NCI-H774 (cell line): ENCODE measurements at places on chromosomes 1 and 21.

GRCh38 chr1:67209521-67209920, 43.3 kb downstream of the IL23R start:
- DNase-seq: no peak

GRCh38 chr21:25967181-25967900, 203.2 kb downstream of the APP start:
- no peak for DNase-seq

DNA sequence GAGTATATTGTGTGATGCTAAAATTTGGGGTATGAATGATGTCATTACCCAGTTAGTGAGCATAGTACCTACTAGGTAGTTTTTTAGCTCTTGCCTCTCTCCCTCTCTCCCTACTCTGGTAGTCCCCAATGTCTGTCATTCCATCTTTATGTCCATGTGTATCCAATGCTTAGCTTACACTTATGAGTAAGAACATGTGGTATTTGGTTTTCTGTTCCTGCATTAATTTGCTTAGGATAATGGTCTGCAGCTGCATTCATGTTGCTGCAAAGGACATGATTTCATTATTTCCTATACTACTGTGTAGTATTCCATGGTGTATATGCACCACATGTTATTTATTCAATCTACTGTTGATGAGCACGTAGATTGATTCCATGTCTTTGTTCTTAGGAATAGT, 54.4 kb upstream of the NEGR1 start:
- no peak for DNase-seq

GRCh38 chr1:151546011-151546925, 6.2 kb downstream of the TUFT1 start:
- DNase-seq: no peak

DNA sequence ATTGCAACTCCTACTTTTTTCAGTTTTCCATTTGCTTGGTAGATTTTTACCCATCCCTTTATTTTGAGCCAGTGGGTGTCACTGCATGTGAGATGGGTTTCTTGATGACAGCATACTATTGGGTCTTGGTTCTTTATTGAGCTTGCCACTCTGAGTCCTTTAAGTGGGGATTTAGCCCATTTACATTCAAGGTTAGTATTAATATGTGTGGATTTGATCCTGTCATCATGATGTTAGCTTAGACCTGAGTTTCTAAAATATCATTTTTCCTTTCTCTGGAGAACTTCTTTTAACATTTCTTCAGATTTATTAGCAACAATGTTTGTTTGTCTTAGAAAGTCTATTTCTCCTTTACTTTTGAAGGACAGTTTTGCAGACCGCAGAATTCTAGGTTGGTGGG, 11.8 kb upstream of the S100B start:
- no peak for DNase-seq

DNA sequence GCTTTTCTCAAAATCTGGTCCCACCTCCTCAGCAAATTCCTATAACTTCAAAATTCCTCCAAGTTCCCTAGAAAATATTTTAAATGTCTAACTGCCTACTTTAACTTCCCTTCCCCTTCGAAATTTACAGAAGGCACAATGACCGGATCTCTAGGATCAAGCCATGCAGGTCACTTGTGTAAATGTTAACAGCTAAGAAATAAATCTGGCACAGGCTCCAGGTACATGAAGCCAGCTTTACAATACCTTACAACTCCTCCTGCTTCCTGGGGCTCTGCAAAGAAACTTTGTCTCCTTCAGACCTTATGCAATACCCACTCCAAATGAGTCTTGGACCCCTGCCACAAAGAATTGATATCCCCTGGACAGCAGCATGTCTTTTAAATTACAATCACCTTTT, 1164.2 kb downstream of the BRINP3 start:
- DNase-seq: no peak

DNA sequence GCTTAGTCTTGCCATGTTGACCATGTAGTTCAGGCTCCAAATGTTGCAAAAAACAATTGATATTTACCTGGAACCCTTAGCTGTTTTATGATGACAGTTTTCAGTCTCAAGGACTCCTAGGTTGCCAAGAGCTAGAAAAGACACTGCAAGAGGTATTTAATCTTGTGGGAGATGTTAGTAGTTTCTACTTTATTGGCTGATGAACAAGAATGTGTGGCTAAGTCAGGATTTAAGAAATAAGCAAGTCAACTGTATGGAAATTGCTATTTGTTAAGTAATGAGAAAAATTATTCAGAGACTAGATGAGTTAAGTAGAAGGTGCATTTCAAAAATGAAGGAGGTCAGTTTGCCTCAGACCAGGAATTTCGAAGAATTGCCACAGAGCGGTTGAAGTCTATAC, 639.7 kb upstream of the USP24 start:
- no peak for DNase-seq

DNA sequence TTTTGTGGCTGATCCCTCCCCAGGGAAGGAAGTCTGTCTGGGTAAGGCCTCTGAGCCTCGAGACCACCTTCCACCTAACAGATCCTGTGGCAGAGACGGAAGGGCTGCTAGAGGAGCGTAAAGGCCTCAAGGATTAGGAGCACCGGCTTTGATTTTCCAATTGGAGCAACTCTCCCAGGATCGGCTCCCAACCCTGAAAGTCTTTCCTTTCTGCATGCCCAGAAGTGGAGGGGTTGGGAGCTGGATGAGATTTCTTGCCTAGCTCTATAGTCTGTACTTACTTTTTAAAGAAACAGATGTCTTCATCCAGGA, 41.4 kb downstream of the ELK4 start:
- DNase-seq: no peak

DNA sequence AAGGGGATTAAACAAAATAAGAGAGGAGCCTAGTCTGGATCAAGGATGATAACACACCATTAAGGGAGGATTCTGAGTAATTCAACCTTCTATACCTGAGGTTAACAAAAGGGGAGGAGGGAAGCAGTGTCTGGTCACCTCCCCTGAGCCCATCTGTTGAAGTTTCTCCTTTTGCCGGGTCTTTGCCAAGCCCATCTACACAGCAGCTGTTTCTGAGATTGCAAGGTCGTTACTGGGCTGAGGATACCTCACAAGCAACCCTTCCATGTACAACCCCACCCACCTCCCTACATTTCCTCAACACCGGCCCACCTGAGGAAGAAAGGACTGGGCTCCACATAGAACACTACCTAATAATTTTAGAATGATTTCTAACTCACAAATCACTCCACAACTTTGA, 26.3 kb downstream of the LRRC52 start:
- no peak for DNase-seq
